ENCODE measurements at places on chromosomes 12 and 14.

DNA sequence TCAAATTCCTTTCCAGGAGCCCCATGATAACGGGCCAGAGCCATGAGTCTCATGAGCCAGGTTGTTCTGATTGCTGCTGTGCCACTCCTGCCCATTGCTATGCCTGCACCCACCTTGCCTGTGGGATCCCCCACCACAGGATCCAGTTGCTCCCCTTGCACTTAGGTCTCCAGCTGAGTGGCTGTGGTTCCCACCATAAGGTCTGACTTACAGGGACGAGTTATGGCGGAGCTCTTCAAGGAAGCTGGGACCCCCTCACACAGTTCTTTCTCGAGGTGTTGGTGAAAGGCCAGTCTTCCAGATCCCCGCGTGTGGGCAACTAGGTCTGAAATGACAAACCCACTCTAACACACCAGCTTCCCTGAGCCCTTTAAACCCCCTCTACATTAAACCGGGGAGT is 111.9 kb upstream of the C14orf180 start:
- DNase-seq, result no peak

DNA sequence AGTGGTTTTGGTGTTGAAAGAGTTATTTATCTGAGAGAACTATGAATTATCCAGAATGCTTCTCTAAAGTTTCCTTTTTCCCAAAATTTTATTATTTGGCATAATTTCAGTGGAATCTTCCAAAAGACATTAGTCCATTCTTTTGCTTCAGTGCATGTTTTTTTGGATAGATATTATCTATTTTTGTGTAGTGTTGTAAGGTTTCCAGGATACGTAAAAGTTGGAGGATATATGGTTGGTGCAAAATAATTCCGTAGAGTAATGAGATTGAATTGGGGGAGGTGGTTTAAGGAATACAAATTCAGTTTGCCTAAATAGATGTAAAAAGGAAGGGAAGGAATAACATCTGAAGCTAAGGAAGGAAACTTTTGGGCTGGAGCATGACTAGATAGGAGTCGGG is 186.6 kb downstream of the RGS6 start:
- DNase-seq, result no peak

GRCh38 chr12:6606331-6607131 is 648 bp downstream of the CHD4 start:
- DNase-seq, result peak; percentile 56

- DNase-seq, result peak; percentile 37
Observed at GRCh38 chr12:98594050-98594835, 757 bp downstream of the SLC25A3 start.

- DNase-seq, result no peak
Observed at GRCh38 chr14:67490196-67490595, 1.7 kb upstream of the TMEM229B start.

GRCh38 chr12:110670161-110670701 is 18.7 kb downstream of the HVCN1 start:
- no peak for DNase-seq

- DNase-seq, result no peak
Observed at GRCh38 chr14:34075042-34075744, 124.3 kb upstream of the EGLN3 start.

- DNase-seq, result no peak
Observed at GRCh38 chr12:93145086-93145485, 216.0 kb upstream of the EEA1 start.

GRCh38 chr12:58765653-58766512 is 154.4 kb downstream of the LRIG3 start:
- no peak for DNase-seq

GRCh38 chr12:90979951-90980350 is 24.8 kb downstream of the EPYC start:
- no peak for DNase-seq

DNA sequence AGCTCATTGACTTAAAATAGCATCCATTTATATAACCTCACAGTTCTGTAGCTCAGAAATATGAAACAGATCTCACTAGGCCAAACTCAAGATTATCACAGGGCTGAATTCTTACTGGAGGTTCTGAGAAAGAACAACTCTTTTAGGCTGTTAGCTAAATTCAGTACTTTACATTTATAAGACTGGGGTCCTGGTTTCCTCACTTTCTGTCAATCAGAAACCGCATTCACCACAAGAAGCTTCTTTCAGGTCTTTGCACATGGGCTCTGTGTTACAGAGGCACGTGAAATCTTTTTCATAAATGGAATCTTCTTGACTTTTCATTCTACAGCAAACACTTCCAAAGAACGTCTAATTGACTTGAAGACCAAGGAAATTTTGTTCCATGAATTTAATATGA is 876.3 kb upstream of the FOXG1 start:
- no peak for DNase-seq

- no peak for DNase-seq
Observed at GRCh38 chr14:96212140-96212539, 7.5 kb downstream of the BDKRB2 start.

DNA sequence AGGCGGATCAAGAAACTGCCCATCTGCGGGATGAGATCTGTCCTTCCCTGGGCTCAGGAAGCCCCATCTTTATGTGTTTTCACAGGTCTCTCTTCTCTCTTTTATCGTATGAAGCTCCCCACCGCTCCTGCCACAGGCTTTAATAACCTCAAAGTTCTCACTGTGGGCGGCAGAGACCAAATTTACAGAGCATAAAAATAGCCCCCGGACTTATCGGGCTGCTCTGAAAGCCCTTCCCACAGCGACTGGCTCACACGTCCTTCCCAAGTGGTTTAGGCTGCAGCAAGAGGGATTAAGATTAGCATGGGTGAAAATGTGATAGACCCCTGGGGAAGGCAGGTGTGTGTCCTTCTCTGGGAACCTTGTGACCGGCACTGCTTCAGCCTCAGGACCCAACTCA is 47.8 kb downstream of the TESC start:
- no peak for DNase-seq

DNA sequence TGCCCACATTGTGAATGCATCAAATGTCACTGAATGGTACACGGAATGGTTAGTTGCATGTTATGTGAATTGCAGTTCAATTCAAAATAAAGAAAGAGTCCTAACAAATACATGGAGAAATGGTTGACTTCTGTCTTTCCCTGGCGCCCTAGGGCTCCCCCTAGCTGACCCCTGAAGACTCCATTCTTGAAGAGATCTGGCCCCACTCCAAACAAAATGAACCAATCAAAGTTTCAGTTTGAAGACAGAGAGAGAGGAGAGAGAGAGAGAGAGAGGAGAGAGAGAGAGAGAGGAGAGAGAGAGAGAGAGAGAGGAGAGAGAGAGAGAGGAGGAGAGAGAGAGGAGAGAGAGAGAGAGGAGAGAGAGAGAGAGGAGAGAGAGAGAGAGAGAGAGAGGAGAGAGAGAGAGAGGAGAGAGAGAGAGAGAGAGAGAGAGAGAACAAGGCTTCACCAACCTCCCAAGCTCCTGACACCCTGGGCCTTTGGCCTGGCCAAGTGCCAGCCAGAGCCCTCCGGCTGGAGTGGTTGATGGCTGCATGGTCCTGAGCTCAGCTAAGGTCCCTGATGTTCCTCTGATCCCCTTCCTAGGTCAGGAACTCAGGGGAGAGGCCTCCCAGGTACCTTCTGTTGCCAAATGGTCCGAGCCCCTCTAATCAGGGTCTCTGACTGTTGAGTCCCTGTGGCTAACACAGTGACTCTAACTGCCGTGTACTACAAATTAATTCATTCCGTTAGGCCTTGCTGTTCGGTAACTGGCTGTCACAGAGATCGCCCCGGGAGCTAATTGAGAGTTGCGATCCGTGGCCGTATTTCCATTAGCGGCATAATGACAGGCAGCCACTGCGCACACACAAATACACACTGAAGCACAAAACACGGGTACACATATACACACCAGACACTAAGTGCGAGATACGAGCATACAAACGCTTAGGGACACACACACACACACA is 188.8 kb downstream of the ESRRB start:
- DNase-seq, result peak; percentile 9

GRCh38 chr14:104677512-104678332 is 11.7 kb upstream of the INF2 start:
- DNase-seq, result peak; percentile 78

- DNase-seq, result no peak
Observed at GRCh38 chr12:70354787-70355186, 11.3 kb upstream of the KCNMB4 start.

- DNase-seq, result no peak
Observed at GRCh38 chr12:56991319-56992246, 14.8 kb downstream of the ZBTB39 start.

DNA sequence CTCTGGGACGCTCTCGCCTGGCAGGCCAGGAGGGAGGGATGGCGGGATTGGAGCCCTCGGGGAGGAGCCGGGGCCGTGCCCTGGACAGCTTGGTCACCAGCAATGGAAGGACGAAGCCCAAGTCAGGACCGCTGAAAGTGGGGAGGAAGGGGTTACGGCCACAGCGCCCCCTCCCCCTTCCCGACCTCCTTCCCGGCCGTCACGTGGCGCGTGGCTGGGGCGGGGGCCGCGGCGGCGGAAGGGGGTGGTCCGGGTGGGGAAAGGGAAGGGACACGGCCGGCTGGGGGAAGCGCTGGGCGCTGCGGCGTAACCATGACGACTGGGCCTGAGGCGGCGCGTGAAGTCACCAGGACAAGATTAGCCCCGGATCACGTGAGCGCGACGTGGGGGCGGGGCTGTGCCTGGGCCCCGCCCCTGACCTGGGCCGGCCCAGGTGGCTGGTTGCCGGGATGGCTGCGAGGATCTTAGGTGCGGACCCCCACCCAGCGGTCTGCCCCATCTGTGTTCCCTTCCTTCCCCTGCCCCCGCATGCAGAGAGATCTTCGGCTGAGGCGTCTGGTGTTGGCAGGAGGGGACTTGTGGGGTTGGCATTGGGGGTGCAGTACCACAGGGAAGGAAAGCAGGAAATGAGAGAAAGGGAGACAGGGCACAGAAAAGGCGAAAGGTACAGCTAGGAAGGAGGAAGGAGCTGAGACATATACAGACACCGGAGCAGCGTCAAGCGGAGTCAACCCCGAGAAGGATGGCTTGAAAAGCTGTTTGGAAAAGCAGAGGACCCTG is 6.2 kb downstream of the MAP3K12 start:
- peak; percentile 96 for DNase-seq

DNA sequence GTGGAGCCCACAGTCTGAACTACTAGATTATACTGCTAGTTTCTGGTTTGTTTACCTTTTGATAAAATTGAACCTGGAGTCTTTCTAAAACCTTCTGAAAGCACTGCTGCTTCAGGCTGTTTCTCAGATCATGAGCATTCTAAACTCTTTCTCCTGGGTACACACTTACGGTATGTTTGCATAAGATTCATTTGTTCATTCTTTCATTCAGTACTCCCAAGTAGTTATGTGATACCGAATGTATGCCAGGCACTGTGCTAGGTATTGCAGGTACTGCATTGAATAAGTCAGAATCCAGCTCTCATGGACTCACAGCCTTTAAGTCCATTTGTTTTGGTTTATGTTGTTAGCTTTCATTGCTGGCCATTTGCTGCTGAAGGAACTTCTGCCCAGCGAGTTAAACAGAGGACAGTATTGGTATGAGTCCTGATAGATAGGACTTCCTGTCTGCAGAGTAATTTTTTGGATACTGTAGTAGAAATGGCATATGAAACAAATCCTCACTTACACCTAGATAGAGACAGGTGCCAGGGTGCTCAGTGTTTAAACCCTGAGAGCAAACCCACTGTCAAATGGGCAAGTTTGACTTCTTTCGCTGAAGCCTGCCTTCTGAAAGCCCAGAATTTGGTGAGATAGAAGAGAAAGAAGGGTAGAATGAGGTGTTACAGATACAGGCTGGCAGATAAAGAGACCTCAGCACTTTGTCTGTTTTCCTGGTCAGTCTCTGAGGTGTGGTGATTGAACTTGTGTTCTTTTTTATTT is 2.1 kb downstream of the SUSD6 start:
- DNase-seq, result no peak

DNA sequence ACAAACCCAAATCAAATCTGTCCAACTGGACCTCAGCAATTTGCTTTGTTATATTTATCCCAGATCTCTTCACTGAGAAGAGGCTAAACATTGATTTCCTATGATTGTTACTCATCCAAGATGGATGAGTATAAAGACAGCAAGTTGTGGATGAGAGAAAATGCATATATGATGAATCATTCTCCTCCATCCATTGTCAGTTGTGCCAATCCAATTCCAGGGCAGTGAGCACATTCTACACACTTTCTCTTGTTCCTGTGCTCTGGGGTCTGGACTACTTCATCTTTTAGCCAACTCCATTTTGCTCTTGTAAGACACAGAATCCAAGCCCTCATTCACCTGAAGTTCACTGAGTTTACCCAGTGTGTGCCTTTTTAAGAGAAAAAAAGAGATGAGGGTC is 105.7 kb downstream of the GCH1 start:
- peak; percentile 43 for DNase-seq

DNA sequence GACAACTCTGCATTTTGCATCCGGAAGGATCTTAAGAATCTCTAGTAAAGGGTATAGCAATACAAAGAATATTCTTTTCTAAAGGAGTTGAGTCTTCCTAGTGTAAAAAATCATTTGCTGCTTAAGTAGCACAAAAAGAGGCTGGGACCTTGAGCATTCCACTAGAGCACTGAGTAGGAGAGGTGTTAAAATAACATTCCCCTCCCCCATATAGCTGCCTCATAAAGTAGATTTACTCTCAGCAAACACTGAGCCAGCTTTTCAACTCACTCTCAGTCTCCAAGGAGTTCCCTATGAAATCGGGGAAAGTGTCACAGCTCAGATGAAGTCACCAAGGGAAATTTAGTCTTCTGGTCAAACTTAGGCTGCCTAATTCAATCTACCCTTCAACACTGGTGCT is 592.7 kb downstream of the ETNK1 start:
- no peak for DNase-seq

- no peak for DNase-seq
Observed at GRCh38 chr12:89041078-89041477, 311.2 kb downstream of the DUSP6 start.

DNA sequence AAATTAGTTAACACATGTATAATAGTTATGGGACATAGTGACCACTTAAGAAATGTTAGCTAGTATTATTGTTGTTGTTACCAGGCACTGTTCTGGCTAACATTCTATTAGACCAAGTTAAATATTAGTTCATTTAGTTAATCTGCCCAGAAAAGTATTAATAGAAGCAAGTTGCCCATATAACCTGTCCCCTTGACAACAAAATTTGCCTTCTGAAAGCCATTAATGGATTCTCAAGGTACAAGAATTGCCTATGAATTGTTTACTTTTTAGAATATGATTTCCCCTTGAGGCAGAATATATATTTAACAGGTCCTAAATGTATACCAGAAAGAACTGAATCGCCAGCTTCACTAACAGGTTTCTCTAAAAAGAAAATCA is 167.3 kb upstream of the TMCC3 start:
- DNase-seq, result no peak

DNA sequence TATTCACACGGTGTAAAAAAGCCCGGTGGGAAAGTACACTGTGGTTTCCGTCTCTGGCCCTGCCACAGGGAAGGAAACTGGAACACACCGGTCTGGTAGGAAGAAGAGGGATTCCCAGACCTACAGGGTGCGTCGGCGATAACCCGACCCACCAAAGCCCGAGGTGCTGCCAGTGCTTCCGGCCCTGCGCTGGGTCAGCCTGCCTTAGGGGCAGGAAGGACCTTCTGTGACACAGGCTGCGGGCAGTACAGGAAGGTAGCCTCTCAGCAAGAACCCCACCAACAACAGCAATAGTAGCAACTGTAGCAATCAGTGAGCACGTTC is 169.5 kb upstream of the FKBP4 start:
- no peak for DNase-seq

All from ACHN (cell line).